NCI-H2107 (cell line): ENCODE measurements at places on chromosomes 5 and 9.

DNA sequence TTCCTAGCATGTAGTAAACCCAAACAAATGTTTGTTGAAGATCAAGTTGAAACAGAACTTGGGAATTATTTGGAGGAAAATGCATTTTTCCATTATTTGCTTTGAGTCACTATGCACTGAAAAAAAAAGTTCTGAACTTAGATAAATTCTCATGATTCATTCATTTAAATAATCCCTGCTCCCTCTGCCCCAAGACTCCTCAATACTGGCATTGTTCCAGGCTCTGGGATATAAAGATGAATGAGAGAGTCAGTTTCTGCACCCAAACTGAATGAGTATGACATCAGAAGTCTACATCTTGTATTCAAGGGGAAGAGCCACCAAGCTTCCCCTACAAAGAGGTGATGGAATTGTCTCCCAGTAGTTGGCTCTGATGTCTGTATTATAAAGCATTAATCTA is 123.9 kb downstream of the SEC61B start:
- DNase-seq = no peak

GRCh38 chr9:127424676-127424999 is 456 bp downstream of the ZNF79 start:
- no peak for DNase-seq

GRCh38 chr9:23682891-23683431 is 143.1 kb downstream of the ELAVL2 start:
- no peak for DNase-seq

GRCh38 chr9:105712773-105713172 is 18.4 kb downstream of the TMEM38B start:
- no peak for DNase-seq

GRCh38 chr9:21585756-21586752 is 103.9 kb upstream of the IFNE start:
- no peak for DNase-seq

- no peak for DNase-seq
Observed at GRCh38 chr5:145984072-145984471, 47.7 kb downstream of the SH3RF2 start.

DNA sequence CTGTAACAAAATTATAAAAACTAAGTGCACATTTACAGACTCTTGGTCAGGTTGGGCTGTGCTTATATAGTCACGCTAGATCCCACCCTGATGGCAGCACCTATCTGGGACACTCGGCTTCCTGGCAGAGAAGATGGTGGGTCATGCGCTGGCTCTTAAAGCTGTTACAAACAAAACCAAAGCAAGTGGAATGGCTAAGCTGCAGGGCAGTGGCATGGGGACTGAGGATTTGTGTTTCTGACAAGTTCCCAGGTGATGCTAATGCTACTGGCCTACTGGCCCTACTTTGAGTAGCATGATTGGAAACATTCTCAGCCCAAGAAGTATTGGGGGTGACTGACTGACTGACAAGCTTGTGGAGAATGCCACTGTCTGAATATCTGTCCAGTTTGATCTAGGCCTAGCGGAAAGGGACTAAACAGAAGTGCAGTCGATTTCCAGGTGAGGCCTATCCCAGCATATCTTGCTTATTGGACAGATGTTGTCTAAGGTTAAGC is 8.3 kb downstream of the BTF3 start:
- no peak for DNase-seq

DNA sequence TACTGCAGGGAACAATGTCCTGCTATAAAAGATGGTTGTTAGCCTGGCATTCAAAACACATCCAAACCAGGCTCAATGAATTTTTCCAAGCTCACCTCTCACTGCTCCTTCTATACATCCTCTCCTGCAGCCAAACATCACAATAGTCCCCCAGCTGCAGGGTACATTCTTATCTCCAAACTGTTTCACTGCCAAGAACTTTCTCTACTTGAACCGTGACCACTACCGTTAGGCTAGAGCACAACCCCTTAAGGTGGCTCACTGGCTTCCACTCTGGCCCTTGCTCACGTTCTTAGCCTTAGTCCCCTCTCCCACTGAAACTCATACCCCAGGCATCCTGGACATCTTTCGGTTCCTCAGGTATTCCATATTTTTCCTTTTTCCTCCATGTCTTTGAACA is 29.0 kb upstream of the ANXA6 start:
- no peak for DNase-seq

- no peak for DNase-seq
Observed at GRCh38 chr9:17622141-17622540, 43.3 kb downstream of the SH3GL2 start.

DNA sequence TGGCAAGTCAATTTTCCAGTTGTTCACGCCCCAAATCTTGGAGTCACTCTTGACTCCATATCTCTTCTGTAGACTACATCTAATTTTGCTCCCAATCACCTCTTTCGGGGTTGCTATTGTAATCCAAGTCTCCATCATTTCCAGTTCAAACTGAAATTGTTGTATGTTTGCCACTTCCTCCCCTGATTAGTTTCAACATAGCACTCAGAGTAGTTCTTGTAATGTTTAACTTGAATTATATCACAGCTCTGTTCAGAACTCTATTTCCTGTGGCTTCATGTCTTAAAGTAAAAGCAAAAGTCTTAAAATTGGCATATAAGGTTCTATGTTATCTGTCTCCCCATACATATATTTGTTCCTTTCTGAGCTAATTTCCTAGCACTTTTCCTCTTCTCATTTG is 348.5 kb upstream of the RIOK2 start:
- no peak for DNase-seq

GRCh38 chr5:32225445-32225844 is 51.3 kb upstream of the GOLPH3 start:
- no peak for DNase-seq

- DNase-seq = no peak
Observed at GRCh38 chr5:54470128-54470527, 14.6 kb downstream of the HSPB3 start.

DNA sequence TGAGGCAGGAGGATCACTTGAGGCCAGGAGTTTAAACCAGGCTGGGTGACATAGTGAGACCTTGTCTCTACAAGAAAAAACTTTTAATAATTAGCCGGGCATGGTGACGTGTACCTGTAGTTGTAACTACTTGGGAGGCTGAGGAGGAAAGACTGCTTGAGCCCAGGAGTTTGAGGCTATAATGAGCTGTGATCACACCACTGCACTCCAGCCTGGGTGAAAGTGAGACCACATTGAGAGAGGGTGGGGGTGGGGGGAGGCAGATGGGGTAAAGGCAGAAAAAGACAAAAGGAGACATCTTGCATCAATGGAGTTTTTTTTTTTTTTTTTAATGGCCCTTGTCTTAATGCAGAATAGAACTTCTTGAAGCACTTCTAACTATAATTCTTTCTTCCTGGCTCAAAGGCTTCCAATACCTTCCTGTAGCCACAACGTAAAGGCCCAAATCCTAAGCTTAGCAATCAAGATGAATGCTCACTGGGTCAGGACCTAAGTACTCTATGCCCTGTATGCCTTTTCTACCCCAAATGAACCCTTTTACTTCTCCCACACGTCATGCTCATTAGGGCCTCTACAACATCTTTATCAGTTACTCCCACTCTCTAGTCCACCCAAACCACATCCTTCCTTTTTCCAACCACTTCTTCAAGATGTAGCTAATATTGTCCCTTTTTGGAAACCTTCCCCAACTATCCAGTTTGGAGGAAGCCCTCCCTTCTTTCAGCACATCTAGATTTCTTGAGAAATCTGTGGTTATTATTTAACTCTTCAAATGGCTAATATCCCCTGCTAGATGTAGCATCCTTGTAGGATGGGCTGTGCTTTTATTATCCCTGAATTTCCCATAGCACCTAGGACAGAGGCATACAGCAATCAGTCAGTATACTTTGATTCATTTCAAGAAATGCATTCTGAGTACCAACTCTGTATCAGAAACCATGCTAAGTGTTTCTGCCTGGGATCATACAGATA is 40.8 kb downstream of the CSF2 start:
- DNase-seq = no peak

DNA sequence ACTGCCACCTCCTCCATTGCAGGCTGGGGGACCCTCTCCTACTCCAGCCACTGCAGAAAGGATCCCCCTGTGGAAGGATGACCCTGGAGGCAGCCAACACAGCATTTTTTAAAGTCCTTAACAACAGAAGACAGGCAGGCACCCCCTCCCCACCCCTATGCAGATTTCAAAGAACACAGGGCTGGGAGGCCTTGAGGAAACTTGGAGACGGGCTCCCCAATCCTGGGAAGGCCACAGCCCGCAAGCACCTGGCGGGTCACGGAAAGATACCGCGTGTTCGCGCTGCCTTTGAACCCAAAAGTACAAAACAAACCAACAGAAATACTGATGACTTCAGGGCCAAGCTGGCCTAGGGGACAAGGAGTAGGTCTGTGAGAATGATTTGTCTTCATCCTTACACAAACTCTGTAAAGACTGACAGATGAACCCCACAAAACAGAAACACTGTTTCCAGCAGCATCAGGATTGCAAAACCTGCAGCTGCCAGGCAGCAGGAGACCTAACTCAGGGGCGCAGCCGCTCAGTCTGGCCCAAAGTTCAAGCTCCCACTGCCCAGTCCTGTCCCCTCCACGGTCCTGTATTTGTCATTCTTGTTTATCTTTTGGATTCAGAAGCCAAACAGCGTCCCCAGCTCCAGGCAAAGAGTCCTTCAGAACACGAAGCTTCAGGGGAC is 13.8 kb downstream of the VAV2 start:
- no peak for DNase-seq

DNA sequence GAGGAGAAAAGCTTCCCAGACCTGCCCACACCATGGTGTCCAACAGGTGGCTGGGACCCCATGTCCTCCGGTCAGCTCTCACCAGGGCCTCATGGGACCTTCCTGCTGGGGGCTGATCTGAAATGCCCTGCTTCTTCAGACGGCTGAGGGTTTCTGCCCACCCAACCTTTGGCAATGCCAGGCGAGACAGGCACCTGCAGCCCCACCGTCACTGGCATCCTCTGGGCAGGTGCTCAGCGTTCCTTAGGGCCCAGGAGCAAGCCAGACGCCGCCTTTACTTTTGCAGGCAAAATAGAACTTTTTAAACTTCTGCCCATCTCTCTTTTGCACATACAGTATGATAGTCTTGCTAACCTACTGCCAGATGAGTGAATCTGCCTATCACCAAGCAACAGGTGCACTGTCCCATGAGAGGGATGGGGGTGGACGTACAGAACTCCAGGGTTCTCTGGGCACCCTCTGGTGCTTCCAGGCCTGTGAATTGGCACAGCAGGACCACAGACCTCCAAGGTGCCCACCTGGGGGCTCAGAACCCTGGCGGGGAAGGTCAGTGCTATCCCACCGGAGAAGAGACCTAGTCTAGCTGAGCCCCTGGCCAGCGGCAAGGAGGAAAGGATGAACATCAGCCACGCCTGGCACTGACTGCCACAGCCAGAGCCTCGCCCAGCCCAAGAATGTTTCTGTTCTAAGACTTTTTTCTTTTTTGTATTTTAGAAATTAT is 7.5 kb downstream of the OBP2B start:
- no peak for DNase-seq

DNA sequence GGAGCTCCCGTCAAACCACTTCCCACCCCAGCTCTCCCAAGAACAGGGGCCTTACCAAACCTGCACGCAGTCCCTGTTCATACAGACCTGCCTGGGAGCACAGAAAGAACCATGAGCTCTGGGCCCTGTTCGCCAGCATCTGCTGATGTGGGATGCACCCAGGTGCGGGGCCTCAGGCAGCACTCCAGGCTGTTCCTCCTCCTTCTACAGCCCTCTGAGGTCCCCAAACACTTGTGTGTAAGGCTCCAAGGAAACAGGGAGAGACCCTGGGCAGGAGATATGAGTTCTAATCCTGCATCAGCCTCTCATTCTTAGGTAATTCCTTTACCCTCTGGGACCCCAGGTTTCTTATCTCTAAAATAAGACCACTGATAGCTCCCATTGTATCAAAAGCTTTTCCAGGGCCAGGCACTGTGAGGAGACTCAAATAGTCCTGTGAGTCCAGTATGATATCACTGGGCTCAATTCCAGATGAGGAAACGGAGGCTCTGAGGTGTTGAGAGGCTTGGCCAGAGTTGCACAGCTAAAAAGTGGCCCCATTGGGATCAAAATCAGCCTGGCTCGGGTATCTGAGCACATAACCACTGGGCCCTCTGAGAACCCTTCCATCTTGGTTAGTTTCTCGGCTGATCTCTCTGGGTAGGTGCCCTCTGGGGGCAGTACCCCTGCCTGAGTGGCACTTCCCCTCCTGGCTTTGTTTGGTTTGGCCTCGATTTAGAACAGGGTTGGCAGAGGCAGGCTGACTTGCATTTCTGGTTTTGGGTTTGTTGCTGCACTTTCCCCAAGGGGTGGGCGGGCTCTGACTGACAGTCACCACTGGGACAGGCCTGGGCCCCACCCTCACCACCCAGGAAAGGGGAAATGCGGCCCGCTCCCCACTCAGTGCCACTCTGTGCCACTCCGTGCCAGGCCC is 116.8 kb downstream of the RGS3 start:
- no peak for DNase-seq

DNA sequence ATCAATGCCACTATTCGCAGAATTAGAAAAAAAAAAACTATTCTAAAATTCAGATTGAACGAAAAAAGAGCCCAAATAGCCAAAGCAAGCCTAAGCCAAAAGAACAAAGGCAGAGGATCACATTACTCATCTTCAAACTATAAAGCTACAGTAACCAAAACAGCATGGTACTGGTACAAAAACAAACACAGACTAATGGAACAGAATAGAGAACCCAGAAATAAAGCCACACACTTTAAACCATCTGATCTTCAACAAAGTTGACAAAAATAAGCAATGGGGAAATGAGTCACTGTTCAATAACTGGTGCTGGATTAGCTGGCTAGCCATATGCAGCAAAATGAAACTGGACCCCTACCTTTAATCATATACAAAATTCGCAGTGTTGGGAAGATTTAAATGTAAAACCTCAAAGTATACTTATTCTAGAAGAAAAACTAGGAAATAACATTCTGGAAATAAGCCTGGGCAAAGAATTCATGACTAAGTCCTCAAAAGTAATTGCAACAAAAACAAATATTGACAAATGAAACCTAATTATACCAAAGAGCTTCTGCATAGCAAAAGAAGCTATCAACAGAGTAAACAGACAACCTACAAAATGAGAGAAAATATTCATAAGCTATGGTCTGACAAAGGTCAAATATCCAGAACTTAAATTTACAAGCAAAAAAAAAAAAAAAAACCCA is 153.7 kb downstream of the NDUFS4 start:
- no peak for DNase-seq

GRCh38 chr5:96661855-96662724 is at the start of gene CAST:
CAST (plus strand) TSS chr5:96662376; CDS start chr5:96662423, 47 bp downstream.
- DNase-seq = no peak

- DNase-seq = no peak
Observed at GRCh38 chr9:2742214-2742613, 24.9 kb downstream of the KCNV2 start.

GRCh38 chr9:132969783-132970182 is 8.7 kb upstream of the GFI1B start:
- no peak for DNase-seq

- no peak for DNase-seq
Observed at GRCh38 chr5:142753116-142753631, 17.0 kb upstream of the ARHGAP26 start.
